ENCODE measurements at places on chromosomes 2 and 18.

GRCh38 chr18:55012008-55012407 lies 52.7 kb upstream of the CCDC68 start:
- no peak for DNase-seq

- no peak for DNase-seq
Observed at GRCh38 chr2:195603408-195603807, 53.6 kb upstream of the SLC39A10 start.

DNA sequence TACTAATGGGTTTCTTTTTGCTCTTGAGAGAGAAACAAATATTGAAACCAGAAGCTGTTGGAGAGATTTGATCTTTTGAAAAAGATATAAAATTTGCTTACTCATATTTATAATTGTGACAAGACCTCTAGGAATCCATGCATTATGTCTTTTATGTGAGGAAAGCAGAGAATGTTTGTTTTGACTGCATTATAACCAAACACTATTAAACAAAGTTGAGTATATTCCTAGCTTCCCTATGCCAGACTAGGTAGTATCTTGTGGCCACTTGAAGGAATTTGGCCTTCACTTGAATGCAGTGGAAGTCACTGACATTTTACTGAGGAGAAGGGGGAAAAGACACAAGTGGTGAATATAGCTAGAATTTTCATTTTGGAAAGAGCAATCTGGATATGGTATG lies 521.8 kb upstream of the ZEB2 start:
- no peak for DNase-seq

DNA sequence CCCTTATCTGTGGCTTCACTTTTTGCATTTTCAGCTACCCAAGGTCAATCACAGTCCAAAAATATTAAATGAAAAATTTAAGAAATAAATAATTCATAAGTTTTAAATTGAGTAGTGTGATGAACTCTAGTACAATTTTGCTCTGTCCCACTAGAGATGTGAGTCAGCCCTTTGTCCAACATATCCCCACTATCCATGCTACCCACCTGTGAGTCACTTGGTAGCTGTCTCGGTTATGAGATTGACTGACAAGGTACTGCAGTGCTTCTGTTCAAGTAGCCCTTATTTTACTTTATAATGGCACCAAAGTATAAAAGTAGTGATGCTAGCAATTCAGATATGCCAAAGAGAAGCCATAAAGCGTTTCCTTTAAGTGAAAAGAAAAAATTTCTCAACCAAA lies 28.8 kb downstream of the ADCY3 start:
- DNase-seq: no peak

- DNase-seq: no peak
Observed at GRCh38 chr2:230658577-230658876, 54.1 kb upstream of the CAB39 start.

DNA sequence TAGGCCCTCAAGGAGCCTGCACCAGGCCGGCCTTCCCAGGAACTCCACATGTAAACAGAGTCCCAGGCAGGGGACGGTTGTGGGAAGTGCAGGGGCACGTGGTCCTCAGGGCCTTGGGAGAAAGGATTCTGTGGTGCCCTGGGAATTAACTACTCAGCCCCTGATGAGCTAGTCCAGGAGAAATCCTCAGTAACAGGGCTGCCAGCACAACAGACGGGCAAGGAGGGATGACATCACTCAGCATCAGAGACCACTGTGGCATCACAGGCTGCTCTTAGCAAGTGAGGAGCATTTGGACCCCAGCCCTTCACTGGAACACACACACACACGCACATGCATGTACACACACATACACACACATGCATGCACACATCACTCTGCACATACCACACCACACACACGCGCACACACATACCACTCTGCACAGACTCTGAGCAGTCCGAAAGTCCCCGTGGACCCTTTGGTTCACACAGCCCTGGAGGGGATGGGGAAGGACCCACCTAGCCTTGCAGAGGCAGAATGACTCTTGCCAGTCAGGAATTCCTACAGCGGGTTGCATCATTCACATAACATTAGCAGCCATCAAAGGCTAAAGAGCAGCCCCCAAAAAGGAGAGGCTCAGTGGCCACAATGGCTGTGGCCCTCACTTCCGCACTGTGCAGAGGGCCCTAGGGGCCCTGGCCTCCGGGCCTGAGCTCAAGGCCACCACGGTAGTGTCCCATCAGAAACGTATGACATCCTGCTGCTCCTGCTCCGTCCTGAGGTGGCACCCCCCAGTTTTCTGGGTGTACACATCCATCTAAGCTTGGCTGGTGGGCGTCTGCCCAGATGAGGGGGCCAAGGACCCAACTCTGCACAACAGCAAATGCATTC lies 1.9 kb upstream of the NMUR1 start:
- no peak for DNase-seq

DNA sequence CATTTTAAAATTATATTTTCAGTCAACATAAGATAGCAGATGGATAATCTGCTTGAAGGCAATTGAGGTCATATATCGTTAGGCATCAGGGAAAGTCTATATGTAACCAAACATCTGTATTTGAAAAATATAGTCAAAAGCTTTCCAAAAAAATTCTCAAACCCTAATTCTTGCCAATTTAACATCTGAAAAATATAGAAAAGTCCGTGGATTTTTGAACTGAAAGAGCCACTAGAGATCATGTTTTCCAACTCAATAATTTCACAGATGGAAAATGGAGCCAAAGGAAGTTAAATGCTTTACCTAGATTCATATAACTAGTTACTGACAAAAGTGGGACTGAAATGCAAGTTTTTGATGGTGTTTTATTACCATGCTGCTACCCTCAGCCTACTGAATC lies 185.1 kb upstream of the ZNF804A start:
- no peak for DNase-seq

DNA sequence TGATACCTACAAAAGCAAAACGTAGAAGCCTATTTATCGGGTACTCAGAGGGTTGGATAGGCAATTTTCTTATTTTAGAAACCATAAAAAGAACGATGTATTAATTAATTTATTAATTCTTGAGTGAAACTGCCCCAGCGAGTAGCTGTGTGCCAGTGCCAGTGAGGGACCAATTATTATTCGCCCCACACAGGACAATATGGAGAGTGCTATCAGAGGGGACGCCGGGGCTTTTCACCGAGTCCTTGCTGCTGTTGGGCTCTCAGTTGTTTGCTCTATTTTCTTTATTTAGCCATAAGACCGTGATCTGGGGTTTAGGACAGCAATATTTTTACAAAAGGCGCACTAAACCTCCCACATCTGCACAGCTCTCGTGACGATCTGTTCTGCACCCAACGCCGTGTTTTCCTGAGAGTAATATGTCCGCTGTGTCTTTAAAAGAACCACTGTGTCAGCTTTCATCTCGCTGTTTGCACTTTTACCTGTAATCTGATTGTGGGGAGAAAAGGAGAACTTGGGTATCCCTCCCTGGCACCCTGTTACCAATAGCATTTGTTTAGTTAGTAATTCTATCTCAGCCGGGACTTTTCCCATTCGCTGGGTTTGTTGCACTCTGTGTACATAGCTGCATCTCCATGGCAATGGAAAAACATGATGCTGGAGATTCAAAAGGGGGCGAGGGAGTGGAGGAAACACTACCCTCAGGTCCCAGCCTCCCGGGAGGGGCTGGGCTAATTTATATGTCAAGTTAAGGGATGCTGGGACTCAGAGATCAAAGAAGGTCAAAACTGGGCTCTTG lies 30.1 kb upstream of the ZNF516 start:
- DNase-seq: no peak

DNA sequence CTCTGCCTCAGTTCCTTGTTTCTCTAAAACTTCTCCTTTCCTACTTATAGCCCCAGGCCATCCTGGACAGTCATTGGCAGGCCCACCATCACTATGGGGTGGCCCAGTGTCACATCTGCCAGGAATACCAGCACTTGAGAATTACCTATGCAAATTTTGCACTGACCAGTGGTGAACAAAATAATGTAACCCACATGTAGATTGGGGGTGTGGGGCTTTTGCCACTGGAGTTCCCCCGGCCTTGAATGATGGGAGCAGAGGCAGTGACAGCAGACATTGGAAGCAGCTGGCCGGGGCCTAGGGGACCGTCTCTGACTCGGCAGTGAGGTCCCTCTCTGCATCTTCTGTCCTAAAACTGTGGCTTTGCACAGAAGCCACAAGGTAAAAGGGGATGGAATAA lies 24.9 kb upstream of the DNMT3A start:
- DNase-seq: no peak

DNA sequence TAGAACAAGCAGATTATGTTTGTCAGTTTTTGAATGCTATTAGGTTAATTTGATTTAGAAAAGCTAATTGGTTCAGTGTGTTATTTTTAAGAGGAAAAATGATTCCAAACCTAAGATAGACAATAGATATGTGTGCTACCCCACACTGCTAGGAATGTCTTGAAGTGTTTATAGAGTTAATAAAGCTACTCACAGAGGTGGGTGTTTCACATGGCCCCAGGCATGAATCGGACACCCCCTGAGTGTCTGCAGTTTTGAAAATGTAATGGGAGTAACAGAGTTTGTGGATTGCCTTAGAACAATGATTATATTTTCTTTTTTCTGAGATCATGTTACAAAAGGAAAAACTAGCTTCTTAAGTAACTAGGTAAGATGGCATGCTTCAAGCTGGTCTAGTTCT lies 348.3 kb downstream of the ADCYAP1 start:
- DNase-seq: no peak

DNA sequence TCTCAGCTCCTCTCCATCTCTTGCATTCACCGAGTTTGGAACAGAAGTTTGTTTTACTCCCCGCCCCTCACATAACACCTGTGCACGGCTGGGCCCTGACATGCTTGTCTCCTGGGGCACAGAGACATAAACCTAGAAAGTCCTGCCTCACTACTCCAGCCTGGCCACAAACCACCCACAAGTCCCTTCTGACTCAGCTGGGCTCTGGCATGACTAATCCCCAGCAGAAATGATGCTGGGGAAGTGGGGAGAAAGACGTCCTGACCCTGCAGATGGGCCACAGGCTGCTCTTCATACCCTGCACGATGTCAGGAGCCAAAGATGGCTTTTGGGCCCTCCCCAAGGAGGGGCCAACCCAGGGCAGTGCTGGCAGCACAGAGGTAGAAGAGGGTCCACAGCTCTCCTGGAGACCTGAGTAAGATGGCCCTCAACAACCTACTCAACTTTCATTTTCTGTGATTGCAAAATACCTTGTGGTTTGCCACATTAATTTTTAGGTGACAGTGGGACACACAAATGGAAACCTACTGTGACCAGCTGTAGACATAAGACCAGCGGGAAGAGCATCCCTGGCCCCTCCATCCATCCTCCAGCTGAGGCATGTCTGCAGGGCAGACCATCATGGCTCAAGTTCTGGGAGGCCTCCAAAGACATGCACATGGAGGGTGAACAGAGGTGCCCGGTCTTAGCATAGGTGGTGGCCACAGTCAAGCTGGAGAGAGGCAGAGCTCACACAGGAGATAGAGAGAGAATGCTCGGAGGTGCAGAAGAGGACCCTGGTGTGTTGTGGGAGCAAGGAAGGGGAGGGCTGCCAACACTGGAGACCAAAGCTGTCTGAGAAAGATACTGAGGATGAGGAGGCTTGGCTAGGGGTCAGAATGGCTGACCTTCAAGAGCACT lies 40.0 kb downstream of the DNMT3A start:
- DNase-seq: peak; percentile 76

DNA sequence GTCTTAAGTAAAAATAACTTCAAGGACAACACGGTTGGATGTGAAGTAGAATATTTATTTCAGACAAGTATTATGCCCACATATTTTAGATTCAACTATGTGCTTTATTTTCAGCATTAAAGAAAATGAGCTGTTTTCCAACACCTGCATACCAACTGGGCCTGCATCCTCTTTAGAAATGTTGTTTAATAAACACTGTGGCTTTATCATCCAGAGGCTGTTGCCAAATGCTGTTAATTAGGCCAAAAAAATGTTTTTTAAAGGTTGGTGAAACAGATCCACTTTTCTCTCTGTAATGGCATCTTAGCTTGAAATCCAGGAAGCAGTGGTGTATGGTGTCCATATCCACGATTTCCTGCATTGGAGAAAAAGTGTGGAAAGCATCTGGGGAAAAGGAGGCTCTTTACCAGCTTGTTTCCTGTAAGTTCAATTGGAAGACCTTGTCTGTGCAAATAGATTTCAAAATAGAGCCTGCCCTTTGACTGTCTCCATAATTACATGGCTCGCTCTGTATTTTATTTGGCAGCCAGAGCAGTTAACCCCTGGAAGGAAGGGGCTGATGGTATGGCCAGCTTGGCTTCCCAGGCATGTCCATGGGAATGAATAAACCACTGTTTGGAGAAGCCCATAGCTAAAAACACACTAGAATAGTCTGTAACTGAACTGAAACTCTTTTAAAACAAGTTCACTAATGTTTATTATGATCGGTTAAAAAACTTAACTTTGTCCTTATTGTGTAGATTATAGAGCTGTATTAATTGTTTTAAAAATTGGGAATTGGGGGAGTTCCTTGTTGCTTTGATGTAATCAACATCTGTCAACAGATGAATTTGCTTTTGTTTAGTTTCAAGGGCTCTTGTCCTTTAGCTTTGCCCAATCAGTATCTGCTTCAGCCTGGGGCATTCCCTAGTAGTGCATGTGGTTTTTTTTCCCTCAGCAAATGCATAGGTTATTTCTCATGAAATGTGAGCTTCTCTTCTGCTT lies 33.0 kb upstream of the DLX1 start:
- no peak for DNase-seq

GRCh38 chr2:222992137-222992536 lies 59.9 kb upstream of the KCNE4 start:
- no peak for DNase-seq

DNA sequence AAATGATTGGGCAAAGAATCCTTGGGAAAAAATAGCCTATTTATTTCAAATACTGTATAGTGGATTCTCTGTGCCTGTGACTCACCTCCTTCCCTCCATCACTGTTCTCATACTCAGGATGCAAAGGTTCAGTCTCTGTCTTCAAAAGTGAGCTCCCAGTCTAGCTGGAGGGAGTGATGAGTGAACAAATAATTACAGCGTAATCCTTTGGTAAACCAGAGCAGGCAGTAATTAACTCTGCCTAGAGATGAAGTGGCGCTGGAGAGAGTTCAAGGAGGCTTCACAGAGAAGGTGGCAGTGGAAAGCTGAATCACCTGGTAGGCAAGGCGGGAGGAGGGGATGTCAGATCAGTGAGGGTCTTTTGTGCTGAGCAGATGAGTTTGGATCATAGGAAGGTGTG lies 6.5 kb downstream of the DGUOK start:
- DNase-seq: no peak

GRCh38 chr2:104888489-104889258 lies 34.8 kb downstream of the POU3F3 start:
- no peak for DNase-seq

- DNase-seq: no peak
Observed at GRCh38 chr2:16012626-16013358, 72.4 kb downstream of the MYCN start.

DNA sequence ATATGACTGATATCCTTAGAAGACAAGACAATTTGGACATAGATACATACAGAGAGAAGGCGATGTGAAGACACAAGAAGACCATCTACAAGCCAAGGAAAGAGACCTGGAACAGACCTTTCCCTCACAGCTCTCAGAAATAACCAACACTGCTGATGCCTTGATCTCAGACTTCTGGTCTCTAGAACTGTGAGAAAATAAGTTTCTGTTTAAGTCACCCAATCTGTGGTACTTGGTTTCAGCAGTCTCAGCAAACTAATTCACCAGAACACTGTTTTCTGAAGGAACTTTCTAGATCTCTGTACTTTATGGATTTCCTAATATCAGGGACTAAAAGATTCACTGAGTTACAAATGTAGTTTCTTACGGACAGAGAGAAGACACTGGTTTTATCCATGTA lies 58.8 kb downstream of the NAB1 start:
- no peak for DNase-seq
